Renal pelvis (tissue), 12 donors: ENCODE measurements at places on chromosomes 11 and 22. TPM values are rescaled to one million over a fixed set of nuclear protein-coding genes. Genes with fewer than 3 reads are reported as not detected.

Gene PACSIN3
- 36.9 TPM for polyA plus RNA-seq

Gene MAPK8IP2
- 0.76 TPM for polyA plus RNA-seq

Gene CELSR1
- polyA plus RNA-seq: 25.6 TPM

Gene CYB5R3
- polyA plus RNA-seq: 147 TPM

Gene FAM118A
- polyA plus RNA-seq: 134 TPM

Gene OR51B5
- polyA plus RNA-seq: 0.34 TPM

Gene APOL3
- polyA plus RNA-seq: 13.1 TPM

Gene ACTN3
- polyA plus RNA-seq: 0.67 TPM

Gene LYVE1
- 75.5 TPM for polyA plus RNA-seq

Gene LAYN
- polyA plus RNA-seq: 7.1 TPM

Gene VPREB3
- 1.3 TPM for polyA plus RNA-seq

Gene CASP12
- 0.17 TPM for polyA plus RNA-seq

Gene LRRN4CL
- 1.0 TPM for polyA plus RNA-seq

Gene OR52A1
- 0.03 TPM for polyA plus RNA-seq

Gene KRTAP5-1
- 0.48 TPM for polyA plus RNA-seq

Gene MMP27
- not detected for polyA plus RNA-seq

- DNase-seq: no peak
Observed at GRCh38 chr11:77125191-77125590, 2.9 kb upstream of the MYO7A start.

DNA sequence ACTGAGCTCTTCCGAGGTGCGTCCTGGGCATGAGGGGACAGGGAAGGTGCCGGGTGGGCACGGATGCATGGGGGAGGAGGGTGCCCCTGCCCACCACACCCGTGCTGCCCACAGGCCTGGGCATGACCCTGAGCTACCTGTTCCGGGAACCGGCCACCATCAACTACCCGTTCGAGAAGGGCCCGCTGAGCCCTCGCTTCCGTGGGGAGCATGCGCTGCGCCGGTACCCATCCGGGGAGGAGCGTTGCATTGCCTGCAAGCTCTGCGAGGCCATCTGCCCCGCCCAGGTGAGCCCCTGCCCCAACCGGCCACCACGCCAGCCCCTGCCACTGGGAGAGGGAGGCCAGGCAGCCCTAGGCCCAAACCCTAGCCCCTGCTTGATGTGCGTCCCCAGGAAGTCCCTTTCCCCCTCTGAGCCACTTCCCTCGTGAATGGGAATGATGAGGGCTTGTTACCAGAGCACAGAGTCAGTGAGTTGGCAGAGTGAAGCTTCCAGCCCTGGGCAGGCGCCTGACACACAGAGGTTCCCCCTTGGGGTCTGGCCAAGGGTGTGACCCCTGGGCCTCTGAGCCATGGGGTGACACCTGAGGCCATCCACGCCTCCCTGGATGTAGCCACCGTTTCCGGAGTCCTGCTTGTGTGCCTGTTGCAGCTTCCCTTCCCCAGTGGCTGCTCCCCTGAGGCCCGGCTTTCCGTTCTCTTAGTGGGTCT, 2.7 kb downstream of the NDUFS8 start:
- no peak for DNase-seq

DNA sequence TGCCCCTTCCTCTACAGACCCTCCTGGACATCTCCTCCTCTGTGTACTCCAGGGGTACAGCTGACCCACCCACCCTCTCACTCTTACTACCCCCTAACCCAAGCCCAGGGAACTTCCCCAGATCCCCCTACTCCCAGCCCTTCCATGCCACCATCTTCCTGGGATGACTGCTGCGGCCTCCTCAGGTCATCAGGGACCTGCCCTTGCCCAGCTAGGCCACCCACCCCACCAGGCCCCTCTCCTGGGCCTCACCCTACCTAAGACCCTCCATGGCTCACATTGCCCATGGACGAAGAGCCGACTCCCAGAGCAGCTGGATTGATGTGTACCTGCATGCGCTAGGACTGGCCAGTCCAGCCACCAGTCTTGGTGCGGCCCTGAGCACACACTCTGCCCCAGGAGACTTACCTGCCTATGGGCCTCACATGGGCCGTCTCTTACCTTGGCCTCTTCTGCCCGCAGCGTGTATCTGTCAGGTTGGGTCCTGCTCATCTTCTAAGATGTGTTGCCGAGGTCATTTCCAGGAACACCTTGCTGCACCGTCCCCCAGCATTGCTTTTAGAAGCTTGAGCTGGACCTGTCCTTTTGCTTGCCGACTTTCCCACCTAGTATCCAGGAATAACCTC, 2.0 kb upstream of the CLDN5 start:
- no peak for DNase-seq

GRCh38 chr11:44985721-44986120, 35.0 kb upstream of the TP53I11 start:
- DNase-seq: no peak

DNA sequence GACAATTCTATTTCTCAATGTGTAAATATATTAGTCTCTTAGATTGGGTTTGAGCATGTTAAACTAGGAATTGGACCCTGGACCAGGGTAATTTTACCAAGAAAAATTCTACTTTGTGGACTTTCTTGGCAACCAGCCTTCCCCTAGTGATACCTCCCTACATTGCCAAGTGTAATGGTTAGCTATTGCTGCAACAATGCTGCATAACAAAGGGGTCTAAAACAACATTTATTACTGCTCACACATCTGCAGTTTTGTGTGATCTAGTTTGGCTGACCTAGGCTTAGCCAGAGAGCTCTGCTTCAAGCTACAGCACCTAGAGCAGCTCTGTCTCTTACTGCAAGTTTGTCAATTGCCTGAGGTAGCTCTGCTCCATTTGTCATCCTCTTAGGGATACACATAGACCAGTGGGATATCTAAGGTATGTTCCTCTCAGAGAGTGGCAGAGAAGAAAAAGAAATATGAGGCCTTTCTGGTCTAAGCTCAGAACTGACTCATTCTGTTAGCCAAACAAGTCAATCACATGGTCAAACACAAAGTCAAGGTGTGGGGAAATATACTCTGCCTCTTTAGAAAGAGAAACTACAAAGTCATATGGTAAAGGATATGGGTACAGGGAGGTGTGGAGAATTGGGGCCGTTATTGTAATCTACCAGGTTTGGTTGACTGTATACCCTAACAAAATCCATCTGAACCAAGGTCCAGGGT, 2.0 kb upstream of the LAYN start:
- DNase-seq: no peak

DNA sequence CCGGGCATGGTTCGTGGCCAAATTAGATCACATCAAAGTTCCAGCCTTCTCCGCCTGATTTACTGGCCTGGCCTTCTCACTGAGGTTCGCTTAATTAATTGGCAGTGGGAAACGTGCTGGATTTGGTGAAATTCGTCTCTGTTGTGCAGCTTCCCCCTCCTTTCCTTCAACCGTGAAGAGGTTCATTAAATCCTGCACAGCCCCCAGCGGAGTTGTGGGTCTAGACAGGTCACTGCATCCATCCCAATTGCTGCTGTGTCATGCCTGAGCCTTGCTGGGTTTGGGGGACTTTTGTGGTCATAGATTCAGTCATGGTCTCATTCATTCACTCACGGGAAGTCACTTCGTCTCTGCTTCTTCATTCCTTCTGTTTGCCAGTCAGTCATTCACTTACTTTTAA, 90.0 kb downstream of the INSC start:
- DNase-seq: no peak

- no peak for DNase-seq
Observed at GRCh38 chr22:41288245-41288946, 2.4 kb upstream of the RANGAP1 start.

GRCh38 chr22:30863081-30863833, 105.3 kb downstream of the MORC2 start:
- DNase-seq: peak; percentile 20

- no peak for DNase-seq
Observed at GRCh38 chr11:73240190-73240781, 22.2 kb downstream of the P2RY2 start.

- DNase-seq: no peak
Observed at GRCh38 chr22:42841444-42841843, 15.6 kb downstream of the ARFGAP3 start.

- no peak for DNase-seq
Observed at GRCh38 chr22:31075961-31076360, 5.2 kb upstream of the SMTN start.

GRCh38 chr11:28666632-28667031, 558.4 kb downstream of the METTL15 start:
- DNase-seq: no peak

DNA sequence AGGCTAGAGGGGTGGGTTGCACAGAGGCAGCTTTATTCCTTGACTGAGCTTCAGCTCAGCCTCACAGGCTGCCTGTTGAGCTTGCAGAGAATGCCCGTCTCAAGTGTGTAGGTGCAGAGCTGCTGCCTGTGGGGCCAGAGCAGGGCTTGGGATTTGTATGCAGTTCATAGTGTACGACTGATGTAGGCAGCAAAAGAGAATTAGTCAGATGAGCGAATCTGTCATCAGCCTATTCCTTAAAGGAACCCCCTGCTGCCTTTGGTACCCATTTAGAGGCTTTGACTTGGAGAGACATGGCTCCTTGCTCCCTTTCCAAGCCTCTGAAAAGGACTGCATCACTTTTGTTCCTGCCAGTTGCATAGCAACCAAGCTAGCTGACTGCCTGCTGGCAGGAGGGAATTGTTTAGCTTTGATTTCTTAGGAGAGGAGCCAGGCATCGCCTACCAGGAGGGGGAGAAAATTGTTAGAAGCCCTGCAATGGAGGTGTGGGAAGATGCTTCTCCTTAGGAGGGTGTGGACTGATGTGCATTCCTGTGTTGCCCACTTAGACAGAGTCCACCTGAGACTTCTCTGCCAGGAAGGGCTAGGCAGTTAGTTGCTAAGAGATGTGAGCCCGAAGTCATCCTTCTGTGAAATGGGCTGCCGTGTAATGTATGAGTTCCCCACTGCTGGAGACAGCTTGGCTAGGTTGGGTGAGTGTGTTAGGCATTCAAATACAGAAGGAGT, 10.9 kb downstream of the ACO2 start:
- DNase-seq: no peak

GRCh38 chr11:10305964-10306918, 1.4 kb downstream of the ADM start:
- peak; percentile 42 for DNase-seq

- no peak for DNase-seq
Observed at GRCh38 chr11:20084921-20085814, 75.1 kb downstream of the DBX1 start.

- no peak for DNase-seq
Observed at GRCh38 chr11:64331569-64332371, 8.2 kb upstream of the CCDC88B start.

GRCh38 chr11:5922749-5923426, 19.2 kb upstream of the OR56A3 start:
- no peak for DNase-seq

DNA sequence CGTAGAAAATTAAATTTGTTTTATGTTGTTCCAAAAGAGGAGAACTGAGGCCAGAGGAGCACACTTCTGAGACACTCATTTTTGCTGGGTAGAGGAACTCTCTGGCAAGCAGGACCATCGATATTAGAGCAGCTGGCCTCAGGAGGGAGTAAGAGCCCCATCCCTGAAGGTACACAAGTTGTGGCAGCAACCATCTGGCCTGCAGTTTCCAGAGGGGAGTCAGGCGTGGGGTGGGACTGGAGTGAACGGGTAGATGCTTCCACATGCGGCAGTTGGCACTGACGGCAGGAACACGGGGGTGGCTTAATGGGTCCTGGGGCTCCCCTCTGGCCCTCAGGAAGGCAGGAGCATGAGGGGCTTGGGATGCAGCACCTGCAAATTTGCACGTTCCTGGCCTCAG, 13.2 kb upstream of the SSTR3 start:
- no peak for DNase-seq

DNA sequence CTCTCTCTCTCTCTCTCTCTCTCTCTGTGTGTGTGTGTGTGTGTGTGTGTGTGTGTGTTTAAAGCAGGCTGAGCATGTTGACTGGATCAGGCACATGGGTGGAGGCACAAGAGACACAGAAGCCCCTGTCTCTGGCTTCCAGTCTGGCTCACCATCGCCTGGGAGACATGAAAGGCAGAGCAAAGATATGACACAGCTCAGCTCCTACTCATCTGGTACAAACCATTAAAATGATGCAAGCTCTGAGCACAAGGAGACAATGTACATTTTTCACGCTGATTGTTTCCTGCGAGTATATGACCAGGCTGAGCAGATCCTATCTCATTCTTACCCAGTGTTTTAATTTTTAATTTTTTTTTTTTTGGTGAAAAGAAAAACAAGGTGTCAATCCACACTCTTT, 9.5 kb downstream of the SLC6A5 start:
- DNase-seq: no peak

DNA sequence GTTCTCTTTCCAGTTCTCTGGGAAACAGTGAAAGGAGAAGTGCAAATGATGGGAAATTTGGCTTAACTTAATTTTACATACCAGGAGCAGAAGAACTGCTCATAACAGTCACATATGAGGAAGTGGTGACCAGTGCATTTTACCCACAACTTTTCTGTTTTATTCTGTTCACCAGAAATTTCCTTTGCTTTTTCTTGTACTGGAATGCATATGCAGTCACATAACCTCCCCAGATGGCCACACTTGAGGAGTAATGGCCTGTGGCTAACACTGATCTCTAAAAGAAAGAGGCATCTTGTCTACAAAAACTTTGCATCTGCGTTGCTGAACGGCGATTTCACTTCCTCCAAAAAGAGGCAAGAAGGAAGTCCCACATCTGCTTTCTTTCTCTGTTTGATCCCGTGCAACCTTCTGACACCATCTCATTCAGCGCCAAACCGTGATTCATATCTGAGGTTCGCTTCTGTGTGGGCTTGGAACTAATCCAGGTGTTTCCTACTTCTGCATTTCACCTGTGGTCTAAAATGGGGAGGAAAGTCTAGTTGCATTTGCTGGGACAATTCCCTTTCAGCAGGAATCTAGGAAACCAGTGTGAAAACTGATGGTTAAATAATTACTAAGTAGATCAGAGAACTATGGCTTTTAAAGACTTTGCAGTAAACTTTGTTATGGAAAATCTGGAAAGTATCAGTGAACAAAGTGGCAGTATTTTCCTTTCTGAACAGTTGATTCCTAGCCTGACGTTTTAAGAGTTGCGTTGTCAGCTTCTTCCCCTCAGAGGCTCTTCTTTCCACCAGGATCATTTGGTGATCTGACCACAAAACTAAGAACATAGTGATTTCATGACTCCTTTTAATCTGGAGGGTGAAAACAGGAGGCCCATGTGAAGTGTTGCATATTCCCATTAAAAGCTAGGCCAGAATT, 4.2 kb upstream of the MPEG1 start:
- DNase-seq: peak; percentile 31

- DNase-seq: no peak
Observed at GRCh38 chr11:28701760-28702449, 593.7 kb downstream of the METTL15 start.

DNA sequence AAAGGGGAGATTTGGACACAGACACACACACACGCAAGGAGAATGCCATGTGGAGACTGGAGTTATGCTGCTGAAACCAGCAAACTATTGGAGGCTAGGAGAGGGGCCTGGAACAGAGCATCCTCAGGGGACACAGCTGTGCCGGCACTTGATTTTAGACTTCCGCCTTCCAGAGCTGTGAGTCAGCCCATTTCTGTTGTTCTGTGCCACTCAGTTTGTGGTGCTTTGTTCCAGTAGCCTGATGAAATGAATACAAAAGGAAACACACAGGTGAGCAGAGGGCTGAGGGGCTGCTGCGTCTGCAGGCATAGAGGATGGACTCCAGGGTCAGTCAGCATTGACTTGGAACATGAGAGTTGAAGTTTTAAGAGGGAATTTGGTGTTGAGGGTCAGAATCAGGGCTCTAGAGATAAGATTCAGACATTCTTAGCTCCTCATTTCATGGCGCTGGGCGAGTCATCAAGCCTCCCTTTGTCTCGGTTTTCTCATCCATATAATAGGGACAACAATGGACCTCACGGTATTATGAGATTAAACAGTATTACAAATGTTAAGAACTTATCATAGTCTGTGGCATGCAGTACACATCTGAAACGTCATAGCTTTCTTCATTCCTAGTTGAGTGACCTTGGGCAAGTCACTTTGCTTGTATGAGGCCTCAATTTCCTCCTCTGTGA, 191.0 kb downstream of the MIAT start:
- no peak for DNase-seq
